ENCODE measurements at places on chromosomes 16 and 17. TPM values are rescaled to one million over a fixed set of nuclear protein-coding genes. Genes with fewer than 3 reads are reported as not detected.

GRCh38 chr17:8923762-8924161 is 41.7 kb downstream of the PIK3R5 start:
- DNase-seq, result no peak

DNA sequence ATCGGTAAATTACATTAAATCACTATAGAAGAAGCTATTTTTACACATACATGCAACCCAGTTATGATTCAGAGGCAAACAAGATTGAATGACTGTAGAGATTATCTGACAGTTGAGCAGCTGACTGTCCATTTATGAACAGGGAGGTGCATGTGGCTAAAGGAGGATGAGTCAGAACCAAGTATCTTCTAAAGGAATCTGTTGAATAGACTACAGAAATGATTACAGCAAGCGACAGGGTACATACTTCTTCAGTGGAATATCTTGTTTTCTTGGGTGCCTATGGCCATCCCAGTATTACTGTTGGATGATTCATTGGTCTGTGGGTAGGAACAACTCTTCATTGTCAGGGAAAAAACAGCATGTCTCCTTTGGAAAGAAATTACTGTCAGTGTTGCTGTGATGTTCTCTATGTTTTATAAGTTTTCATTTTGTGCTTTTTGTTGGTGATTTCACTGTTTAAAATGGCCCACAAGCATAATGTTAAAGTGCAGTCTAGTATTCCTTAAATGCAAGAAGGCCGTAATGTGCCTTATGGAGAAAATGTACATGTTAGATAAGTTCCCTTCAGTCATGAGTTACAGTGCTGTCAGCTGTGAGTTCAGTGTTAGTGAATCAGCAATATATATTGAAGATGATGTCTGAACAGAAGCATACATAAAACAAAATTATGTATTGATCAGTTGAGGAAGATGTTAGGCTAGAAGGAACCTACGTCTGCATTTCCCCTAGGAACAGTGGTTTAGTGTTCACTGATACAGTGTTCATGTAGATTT is 27.0 kb downstream of the CBFB start:
- DNase-seq, result peak; percentile 98

DNA sequence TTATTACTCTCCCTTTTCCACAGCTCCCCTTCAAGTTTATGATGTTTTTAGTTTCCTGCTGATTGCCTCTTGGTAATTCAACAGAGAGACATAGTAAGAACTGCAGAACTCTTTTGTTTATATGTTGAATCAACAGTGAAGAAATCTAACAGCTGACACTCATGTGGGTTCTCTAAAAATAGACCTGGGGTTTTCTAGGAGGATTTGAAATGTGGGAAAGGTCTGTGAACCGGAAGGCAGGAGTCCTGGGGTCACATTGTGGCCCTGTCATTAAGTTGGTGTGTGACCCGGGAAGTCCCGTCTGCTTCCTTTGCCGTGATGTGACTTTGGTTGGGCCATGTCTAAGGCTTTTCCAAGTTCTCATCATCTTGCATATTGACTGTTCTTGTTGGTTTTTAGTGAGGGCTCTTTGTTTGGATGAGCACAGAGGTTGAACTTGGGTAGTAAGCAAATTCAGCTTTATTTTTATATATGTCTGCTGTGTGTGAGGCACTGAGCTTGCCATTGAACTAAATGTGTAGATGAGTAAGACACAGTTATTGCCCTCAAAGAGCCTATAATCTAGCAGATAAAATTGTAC is 48.5 kb upstream of the HS3ST3A1 start:
- no peak for DNase-seq

DNA sequence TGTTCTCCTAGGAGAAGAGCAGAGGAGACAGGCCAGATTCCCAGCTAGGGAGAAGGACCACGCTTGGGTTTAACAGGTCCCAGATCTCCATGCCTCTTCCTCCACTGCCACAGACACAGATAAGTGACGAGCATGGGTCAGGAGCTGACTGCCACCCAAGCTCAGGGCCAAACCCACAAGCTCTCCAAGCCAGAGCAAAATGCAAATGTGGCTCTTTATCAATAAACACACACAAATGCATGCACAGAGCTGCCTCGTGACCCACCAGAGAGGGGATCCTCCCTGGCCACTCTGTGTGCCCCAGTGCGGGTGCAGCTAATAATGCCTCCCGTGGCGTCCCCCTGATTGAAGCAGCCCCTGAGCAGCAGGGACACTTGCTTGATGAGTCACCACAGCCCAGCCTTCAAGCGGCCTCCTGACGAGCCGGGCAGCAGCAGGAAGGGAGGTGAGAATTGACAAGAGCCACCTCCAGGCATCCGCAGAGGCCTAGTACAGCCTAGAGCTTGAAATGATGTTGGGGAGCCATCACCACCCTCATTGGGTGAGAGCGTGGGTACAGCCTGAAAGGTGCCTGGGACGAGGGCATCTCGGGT is 143.9 kb downstream of the CCDC182 start:
- DNase-seq, result no peak

Gene CFAP119
- total RNA-seq, result 5.9 TPM

All from HT1080 (cell line).